Activated T-cell treated with anti-CD3 and anti-CD28 coated beads, Interleukin-2, amount 50 U/mL, for 48 hours (primary cell): ENCODE measurements at places on chromosomes 12 and 14.

DNA sequence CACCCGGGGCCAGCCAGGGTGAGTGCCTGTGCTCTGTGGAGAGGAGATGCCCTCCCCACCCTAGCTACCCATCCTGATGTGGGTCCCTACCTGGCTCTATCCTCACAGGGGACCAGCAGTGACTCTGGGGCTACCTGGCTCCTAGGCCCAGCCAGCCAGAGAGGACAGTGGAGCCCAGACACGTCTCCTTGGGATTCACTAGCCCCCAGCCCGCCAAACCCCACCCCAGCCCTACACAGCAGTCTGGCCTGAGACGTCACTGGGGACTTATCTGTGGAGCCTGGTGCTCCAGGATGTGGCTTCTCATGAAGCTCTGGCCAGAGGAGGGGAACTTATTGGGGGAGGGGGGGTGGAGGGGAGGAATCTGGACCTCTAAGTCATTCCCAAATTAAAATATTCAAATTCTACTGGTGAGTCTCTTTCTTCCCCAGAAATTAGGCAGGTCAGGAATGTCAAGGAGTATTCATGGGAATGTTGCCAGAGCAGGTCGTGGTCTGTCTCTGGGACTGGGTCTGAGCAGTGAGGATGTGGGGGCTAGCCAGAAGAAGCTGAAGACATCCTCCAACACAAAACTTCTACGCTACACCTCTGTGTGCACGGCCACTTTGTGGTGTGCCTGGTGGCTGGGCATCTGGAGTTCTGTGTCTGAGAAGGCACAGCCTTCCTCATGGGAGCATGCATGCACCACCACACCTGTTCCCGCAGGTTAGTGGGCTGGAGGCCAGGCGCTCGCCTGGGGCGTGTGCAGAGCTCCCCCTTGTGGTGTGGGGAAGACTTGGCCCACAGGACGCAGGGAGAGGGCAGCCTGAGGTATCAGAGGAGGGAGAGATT is 2.7 kb downstream of the CMTM5 start:
- DNase-seq, result peak; percentile 77

DNA sequence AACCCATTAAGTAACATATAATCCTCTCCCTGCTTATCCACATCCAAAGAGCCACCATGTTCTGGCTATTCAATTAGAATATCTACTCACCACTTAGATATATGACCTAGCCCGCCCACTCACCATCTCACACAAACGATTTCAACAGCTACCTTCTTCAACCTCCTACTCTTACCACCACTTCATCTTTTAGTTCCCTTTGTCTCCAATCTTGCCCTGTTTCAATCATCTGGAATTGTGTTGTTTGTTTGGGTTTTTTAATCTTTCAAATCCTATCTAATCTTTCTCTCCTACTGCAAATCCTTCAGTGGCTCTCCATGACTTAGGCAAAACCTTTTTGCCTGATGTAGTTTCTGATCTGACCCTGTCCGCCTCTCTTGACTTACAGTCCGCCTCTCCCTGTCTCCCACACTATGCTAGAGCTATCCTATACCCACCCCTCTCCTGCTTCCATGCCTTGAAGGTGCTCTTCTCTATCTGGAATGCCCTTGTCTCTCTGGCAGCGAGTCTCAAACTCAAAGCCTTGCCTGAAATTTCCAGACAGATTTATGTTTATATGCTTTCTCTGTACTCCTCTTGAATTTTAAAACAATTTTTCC is 161.0 kb upstream of the CRY1 start:
- no peak for DNase-seq

DNA sequence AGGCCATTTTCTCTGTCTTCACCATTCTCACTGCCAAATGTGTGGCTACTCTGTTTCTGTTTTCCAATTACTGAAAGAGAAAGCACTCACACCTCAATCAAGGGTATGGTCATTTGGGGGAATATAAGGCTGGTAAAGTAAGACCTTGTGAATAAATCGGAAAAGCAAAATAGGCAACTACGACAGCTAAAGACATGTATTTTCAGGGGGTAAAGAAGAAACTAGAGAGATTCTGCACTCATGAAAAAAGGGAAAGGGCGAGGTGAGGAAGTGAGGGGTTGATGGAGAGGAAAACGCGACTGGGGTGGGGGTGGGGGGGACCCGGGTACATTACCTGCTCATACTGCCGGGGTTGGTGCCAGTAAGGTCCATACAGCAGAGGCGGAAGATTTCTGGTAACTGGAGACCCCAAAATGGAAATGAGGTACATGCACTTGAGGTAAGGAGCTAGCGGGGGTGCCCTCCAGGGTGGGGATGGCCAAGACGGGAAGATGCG is 19.3 kb downstream of the CHD8 start:
- DNase-seq, result no peak

DNA sequence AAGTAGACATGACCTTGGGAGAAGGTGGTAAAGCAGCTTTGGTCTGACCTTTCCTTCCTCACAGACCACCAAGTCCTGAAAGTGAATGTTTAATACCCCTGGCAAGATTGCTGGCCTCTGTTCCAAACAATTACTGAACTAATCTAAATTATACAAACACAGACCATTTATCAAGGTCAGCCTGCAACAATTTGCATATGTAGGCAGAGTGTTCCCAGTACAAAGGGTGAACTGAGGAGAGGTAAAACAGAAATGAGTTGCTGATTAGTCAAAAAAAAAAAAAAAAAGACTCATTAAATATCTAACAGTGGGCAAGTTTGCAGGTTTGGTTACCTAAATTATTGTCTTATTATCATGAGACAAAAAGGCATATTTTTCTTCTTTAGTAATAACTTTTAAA is 506.5 kb downstream of the TMEM117 start:
- DNase-seq, result no peak

DNA sequence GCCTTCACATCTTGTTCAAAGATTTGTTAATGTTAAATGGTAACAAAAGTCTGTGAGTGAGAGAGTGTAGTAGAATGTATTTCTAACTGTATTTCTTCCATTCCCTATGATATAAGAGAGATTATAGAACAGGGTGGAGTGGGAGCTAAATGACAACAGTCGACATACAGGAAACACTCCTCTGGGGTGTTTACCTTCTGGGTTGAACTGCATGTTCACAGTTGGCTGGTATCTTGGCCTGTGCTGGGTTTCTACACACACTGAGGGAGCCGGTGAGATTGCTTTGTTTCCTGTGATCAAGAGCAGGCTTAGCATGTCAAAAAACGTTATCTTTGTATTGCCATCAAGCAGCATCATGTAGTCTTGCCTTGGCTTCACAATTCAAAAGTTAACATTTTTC is 274.3 kb upstream of the FAR2 start:
- no peak for DNase-seq

DNA sequence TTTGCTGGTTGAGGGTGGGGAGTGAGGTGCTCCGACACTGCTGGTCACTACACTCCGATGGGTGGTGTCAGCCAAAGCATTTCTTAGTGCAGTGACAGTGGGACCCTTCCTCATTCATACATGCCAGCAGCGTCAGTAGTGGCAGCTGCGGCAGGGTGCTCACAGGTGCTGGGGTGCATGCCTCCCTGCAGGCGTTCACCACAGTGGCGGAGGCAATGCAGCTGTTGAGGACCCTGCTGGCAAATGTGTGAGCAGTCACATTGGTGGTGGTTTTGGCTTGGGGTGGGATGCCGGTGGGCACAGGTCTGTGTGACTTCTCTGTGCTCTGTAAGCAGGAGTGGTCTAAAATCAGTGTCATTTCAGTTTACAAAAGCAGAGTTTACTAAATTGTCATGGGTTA is 464.6 kb downstream of the FUT8 start:
- DNase-seq, result no peak

- no peak for DNase-seq
Measured at GRCh38 chr12:123083661-123084571, 67.0 kb downstream of the PITPNM2 start.

- no peak for DNase-seq
Measured at GRCh38 chr12:72267974-72268373, 4.2 kb upstream of the TRHDE start.

DNA sequence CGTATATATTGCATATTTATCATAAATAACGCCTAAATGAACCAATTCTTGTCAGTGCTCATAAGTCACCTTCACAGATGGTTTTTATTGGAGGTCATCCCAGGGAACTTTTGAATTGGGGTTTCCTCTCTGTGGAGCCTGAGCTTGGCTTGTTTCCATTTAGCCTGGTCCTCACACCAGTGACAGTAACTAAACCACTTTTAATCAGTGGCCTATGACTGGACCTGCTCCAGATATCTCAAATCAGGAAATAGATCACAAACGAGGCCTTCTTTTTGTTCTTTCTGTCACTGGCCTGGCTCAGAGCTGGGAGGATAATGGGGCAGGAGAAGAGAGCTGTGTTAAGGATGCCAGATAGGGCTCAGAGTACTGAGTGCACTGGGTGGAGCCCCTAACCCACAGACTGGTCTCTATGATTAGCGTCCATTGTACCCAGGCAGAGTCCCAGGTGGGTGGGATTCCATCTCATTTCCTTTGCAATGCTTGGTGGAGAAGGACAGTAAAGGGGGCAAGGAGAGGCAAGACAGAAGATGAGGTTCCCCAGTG is 92.4 kb downstream of the NUAK1 start:
- no peak for DNase-seq

DNA sequence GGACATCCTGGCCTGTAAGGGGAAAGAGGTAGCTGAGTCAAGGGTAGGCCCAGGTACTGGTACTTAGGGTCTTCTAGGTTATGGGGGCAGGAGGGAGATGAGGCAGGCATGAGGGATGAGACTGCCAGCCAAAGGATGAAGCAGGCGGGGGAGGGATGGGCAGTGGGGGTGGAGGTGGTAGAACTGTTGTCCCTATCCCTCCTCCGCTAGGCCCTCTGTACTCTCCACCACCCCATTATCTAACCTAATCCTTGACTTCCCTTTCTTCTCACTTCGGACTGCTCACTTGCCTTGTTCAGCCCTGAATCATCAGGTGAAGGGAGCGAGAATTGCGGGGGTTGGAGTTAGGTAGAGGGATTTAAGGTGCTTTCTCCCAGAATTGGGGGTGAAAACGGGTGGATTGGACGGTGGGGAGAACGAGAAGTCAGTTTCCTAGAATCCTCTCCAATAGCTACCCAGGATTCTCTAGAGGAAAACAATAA is 562 bp downstream of the PAN2 start:
- DNase-seq, result no peak

DNA sequence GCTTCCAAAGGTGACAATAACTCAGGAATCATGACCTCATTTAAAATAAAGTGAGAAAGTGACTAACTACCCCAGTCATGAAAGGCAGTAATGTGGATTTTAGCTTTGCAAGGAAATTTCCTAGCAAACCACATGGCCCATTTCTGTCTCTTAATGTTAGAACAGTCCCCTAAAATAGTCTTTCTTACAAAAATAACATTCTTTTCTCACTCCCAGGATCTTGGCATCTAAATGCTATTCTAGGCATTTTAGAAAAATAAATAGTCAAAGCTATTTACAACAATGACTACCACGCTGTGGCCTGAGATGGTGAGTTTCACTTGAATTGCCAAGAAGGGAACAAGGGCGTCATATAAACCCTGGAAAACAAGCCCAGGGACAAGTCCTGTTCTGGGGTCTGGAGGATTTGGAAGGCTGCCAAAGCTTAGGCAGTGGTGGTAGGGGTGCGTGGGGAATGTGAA is 101.2 kb upstream of the CCDC175 start:
- no peak for DNase-seq

- DNase-seq, result no peak
Measured at GRCh38 chr12:70556179-70556869, 80.9 kb downstream of the PTPRB start.

DNA sequence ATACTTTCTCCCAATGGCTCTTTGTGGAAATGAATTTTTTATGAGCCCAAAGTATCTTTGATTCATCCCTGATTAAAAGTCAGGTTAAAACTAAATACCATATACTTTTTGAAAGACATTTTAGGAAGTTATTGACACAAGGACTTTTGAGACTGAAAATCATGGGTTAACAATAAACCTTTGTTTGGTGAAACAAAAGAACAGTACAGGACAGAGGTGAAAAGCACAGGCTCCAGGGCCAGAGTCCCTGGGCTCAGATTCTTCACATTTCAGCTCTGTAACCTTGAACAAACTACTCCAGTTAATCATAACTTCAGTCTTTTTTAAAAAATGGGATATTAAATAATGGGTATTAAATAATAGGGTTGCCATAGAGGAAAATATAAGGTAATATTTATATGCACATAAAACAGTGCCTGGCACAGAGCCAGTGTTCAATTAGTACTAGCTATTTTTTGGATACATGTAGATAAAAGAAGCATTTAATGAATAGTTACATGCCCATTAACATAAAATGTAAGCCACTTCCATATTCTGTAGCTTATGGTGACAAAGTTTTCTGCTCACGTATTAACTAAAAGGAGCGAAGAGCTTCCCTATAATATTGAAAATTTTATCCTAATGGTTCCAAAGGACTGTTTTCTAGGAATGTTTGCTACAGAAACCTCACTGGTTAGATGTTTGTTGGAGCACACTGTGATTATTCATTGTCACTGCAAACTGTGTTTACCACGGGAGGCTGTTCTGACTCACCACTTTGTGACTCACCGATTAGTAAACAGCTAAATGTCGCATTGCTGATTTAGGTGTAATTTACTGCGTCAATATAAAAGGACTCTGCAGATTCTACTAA is 255.4 kb downstream of the DAD1 start:
- DNase-seq, result no peak

DNA sequence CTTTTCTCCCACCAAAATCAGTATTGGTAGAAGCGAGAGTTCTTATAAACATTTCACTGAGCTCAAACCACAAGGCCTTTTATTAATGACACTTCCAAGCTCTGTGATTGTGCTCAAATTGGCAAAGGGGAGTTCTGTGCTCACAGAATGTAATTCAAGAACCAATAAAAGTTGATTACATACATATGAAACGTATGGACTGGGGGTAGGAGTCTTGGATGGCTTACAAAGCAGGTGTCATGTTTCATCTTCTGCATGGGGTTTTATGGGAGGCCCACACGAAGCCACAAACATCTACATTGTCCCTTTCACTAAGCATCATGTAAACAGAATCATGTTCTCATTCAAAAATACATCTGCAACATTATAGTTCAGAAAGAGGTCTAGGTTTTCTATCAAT is 828.3 kb downstream of the VRK1 start:
- DNase-seq, result no peak
